ENCODE measurements at places on chromosomes 5 and 9.

DNA sequence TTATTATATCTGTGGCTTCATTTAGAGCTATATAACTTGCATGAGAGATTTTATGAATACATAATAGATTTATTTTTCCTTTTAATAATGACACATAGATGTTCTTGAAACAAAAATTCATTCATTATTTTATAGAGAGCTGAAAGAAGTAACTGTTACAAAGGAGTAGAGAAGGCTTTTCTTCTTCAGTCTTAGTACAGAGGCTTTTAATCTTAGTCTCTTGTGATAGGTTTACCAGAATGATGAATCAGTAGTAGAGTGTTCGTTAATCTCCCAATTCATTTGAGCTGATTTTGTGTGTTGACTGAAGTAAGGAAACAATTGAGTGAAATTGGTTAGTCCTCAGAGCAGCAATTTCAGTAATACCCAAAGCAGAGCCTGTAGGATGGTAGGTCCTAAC lies 1284.1 kb upstream of the ACO1 start:
- no peak for DNase-seq

DNA sequence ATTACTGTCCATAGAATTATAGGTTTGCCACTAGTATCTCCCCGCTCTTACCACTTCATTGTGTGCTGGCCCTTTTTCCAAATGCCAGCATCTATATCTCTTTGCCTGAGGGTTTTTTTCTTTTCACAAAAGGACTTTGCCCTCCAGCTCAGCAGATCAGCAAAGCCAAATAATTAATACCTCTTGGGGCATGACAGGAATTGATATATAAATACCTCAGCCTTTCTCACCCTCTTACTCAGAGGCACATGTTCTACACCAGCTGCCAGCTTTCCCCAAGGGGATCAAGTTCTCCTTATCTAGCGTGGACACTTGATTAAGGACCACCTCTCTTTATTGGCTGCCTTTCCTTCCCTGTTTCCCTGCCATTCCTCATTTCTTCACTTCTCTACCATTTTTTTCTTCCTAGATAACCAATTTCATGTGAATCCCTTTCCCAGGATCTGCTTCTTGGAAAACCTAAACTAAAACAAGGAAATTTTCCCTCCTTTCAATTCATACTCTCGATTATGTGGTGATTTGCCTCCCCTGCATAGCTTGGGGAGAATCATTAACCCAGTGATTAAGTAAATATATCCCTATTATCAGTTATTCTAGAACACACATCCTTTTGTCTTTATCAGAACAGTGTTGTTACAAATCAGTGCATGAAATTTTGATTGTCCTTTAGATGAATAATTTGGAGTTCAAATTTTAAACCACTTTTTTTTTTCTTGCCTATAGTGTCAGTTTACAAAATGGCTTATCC lies 6.9 kb upstream of the NUDT12 start:
- no peak for DNase-seq

- DNase-seq = no peak
Observed at GRCh38 chr5:91027405-91028139, 355.5 kb downstream of the ARRDC3 start.

DNA sequence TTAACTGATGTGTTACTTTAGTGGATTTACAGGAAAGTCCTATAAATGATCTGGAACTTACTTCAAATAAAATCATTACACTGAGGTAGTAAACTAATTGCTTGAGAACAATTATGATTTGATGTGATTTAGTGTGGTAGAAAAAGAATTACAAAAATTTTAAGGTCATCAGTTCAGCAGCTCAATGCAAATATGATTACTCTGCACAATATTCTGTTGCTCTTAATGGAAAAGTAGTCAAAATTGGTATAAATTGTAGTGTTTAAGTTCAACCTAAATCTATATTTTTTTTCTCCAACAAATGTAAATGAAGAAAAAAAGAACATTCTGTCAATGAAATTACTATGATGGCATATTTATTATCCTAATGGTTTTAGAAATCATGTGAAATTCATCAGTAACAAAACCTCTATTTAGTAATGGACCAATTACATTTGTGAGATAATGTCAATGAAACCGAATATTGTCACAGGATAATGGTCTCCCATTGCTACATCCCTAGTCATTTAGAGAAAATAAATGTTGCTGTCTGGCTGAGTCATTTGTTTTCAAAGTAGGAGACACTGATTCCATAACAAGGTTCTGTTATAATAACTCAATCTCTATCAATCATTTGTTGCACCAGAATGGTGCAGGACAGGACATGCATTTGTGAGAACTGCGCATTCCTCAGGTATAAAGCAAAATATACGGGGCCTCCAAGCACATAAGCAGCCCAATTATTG lies 177.1 kb downstream of the NFIB start:
- DNase-seq = no peak

DNA sequence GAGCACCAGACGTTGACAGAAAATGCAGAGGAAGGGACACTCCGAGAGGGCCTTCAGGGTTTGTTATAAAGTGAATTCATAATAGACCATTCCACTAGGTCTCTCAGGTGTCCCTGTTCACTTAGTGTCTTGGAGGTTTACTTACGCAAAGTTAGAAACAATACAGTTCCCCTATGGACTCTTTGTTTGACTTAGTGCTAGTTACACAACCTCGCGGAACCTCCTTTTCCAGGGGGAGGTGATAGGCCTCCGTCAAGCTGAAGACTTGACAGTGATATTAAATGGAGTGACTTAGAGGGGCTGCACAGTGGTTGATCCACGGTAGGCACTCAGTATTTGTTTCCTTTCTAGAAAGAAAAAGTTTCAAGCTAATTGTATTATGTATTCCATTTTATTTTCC lies 1.3 kb downstream of the CCT5 start:
- DNase-seq = no peak

DNA sequence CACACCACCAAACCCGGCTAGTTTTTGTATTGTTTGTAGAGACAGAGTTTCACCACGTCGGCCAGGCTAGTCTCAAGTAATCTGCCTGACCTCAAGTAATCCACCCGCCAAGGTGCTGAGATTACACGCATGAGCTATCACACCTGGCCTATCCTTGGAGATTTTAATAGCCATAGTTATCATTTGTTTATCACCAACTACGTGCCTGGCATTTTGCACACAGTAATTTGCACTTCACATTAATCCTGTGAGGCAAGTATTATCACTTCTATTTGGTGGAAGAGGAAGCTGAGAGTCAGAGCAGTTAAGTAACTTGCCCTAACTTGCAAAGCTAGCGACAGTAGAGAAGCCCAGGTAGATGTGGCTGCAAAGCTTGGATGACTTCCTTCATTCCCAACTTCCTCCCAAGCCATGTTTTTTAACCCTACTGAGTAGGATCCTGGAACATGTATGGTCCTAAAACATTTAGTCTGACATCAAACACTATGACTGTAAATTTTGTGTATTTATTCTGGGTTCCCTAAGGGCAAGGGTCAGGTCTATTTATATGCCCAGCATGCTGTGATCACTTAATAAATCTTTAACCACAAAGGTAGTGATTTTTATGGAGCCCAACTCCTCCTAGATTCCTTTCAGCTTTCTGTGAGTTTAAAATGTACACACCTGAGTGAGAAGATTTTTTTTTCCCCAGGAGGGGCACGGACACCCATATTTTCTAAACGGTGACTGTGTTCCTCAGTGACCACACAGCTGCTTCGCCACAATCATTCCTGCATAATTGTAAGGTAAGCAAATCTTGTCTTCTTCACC lies 100.2 kb upstream of the RAI14 start:
- no peak for DNase-seq

- no peak for DNase-seq
Observed at GRCh38 chr9:89664896-89665329, 60.1 kb downstream of the GADD45G start.

- DNase-seq = peak; percentile 23
Observed at GRCh38 chr5:10863763-10864383, 102.8 kb upstream of the DAP start.

GRCh38 chr9:136537896-136538598 lies 7.8 kb downstream of the NOTCH1 start:
- DNase-seq = no peak

- no peak for DNase-seq
Observed at GRCh38 chr9:25461416-25461815, 216.8 kb downstream of the TUSC1 start.

DNA sequence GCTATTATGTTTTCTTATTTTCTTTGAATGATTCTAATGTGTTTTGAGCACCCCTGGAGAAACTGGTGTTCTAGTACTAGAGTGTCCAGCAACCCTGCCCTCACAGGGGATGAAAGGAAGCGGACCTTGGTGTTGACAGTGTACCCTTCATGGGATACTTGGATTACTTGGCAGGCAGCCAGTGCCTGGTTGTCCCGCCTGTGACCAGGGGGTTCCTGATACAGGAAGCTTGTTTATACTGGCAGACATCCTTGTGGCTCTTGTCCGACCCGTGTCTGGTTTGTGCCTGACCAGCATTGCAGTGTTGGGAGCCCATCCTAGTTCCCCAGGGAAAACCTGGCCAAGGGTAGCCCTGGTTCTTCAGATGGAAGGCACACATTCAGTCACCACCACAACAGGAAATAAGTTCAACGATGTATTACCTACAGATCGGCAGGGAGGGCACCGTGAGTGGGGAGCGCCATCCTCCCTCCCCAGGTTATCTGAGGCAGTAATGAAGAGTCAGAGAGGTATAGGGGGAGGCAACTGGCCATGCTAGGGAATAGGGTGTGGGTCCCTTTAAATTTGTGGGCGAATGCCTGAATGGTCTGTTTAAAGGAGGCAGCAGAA lies 47.3 kb downstream of the CACNA1B start:
- no peak for DNase-seq

DNA sequence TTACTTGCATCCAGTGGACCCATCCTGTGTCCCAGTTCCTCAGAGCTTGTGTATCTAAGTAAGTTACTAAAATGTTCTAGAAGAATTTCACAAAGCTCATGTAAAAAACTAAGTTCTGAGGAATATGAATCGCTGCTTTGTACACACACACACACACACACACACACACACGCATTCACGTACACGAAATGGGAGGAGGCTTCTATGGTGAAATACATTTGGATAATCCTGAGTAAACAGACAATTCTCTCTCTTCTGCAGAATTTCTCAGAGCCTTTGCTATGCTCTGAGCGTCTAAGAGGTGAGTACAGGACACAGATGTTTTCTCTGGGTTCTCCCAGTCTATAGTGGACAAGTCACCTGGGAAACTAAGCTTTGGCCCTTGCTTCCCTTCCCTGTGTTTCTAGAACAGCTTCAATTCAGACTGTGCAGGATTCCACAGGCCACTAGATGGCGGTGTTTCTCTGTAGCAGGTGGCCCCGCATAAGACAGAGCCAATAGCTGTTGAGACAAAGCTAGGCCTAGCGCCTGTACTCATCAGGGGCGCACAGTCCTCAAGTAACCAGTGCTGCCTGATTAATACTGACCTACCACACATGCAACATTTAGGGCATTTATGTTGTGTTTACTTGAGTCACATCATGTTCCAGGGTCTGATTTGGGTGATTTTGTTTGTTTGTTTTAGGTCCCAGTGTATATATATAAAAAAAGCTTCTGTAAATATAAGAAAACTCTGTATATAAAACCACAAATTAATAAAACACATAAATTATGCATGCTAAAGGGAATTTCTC lies 114.8 kb downstream of the LIFR start:
- DNase-seq = peak; percentile 44

DNA sequence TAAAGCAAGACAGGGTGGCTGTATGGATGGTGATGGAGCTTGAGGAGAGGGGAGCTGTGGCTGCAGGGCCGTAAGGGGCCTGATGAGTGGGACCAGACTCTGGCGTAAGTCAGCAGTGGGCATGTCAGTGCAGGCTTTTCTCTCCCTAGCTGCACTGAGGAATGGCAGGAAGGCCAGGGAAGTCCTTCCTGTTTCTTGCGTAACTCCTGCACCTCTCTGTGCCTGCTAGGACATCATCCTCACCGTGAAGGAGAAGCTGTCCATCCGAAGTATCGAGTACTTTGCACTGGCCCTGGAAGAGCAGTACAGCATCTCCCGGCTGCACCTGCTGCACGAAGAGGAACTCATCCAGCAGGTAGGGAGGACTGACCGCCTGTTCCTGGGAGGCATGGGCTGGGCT lies 24.1 kb upstream of the TRMT10B start:
- no peak for DNase-seq

GRCh38 chr9:121815084-121815483 lies 163.7 kb downstream of the DAB2IP start:
- DNase-seq = no peak

DNA sequence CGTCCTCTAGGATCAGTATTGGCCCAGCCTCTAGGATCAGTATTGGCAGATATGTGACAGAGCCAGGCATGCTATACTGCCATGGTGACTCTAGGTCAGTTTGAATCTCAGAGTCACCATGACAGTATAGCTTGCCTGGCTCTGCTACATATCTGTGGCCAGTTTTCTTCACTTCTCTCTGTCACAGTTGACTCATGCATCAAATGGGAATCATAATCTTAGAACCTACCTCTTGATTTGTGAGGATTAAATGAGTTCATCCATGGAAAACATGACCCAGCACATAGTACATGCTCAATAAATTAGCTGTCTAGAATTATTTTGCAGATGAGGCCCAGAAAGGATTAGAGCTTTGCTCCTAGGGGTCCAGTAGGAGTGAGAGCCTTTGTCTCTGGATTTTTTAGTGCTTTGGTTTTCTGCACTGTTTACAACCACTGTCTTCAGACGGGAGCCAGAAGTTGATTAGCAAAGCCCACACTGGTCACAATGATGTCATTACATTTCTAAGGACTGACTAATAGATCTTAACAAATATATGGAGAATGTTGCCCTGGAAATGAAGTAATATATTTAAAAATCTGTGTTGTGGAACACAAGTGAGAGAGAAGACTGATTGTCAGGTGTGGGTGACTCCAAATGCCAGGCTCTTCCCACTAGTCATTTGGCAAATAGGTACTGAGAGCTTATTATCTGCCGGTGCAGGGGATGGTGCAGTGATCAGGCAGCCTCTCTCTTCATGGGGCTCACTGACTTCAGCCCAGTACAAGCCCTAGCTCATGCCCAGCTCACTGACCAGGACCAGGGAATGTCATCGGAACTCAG lies 76.0 kb downstream of the COL15A1 start:
- DNase-seq = no peak

- DNase-seq = no peak
Observed at GRCh38 chr5:159990506-159990905, 18.4 kb upstream of the TTC1 start.

Measured in stimulated activated CD8-positive, alpha-beta memory T cell treated with anti-CD3 and anti-CD28 coated beads, Interleukin-4, amount 100 ng/mL, for 1 hour (primary cell).